ENCODE measurements at places on chromosomes 16 and 17.

GRCh38 chr17:27657620-27658019 lies 26.6 kb downstream of the LGALS9 start:
- DNase-seq: no peak

DNA sequence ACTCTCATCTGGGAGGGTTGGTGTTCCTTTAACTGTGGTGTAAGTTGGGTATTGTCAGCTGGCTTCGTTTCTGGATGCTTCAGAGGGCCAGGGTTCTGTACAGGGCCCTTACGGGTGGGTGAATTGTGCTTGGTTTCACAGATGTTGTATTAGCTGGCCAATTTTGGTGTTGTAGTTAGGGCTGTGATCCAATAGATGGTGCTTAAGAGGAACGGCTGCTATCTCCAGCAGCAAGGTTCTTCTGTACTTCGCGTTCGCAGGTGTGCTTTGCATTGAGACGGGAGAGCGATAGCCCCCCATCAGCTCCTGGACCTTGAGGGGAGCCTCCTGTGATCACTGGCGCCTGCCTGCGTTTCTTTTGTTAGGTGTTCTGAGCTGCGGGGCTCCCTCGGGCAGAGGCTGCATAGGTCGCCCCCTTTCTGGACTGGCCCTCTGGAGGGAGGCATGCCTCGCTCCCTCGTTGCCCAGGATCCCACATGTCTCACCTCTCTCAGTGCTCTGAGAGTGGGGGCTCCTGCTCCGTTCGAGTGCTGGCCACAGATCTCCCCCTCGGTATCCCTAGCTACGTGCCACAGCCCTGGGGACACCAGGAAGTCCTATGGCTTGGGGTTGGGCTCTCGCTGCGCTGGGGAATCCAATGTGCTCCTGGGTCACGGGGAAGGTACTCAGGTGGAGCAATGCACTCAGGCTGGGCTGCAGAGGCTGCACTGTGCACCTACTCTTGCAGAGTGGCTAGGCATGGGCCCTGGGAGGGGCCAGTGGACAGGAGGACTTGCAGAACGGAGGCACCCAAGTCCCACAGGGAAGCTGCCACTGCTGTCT lies 837 bp upstream of the PRDM7 start:
- DNase-seq: no peak

DNA sequence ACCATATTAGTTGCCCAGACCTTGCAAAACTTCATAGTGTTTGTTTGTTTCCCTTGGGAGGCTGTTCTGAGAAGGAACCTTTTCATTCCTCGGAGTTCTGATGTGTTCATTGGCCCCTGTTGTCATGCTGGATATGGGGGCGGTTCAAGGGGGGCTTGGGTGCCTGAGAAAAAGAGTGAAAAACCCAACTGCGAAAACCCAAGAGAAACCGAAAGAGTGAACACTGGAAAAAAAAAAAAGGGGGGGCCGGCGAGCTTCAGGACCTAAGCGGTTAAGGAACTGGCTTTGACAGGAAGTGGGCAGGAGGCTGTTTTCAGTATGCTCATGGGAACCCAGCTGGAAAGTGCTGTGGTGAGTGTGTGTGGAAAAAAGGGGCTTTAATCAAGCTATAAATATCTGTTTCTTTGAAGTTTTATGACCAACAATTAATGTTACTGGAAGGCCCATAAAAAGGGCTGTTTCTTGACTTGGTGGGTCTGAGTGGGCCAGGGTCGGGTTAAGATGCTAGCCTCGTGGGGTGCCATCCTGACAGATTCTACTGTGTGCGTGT lies 510.7 kb downstream of the MAF start:
- DNase-seq: no peak

GRCh38 chr16:72845322-72846020 lies 202.5 kb downstream of the ZFHX3 start:
- no peak for DNase-seq

- DNase-seq: no peak
Measured at GRCh38 chr17:40702271-40702670, 1.3 kb downstream of the KRT24 start.

Measured in epithelial cell of proximal tubule (primary cell).